ENCODE measurements at places on chromosomes 11 and 22.

GRCh38 chr22:47550524-47551430 is 788.3 kb downstream of the TBC1D22A start:
- DNase-seq = no peak

GRCh38 chr22:37163575-37164504 is 14.1 kb upstream of the IL2RB start:
- DNase-seq = peak; percentile 38

- DNase-seq = no peak
Observed at GRCh38 chr22:47417699-47418098, 655.2 kb downstream of the TBC1D22A start.

DNA sequence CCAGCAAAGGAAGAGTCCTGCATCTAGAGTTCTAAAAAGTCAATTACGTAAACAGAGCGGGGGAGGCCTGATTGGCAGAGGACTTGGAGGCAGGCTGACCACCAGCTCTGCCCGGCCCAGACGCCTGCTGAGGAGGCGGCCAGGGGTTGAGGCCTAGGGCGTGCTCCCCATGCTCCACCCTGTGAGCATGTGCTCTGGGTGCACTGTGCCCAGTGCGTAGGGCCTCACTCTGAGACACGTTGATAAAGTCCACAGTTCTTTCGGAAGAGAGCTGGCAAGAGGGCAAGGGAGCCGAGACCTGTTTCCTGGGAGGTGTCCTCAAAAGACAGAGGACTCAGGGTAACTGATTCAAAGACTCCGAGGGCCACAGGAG is 25.2 kb downstream of the GRIK4 start:
- DNase-seq = no peak
